ENCODE measurements at places on chromosomes 16 and 17.
A peak's percentile ranks its signal among the peaks of the same experiment; 100 is the strongest.

DNA sequence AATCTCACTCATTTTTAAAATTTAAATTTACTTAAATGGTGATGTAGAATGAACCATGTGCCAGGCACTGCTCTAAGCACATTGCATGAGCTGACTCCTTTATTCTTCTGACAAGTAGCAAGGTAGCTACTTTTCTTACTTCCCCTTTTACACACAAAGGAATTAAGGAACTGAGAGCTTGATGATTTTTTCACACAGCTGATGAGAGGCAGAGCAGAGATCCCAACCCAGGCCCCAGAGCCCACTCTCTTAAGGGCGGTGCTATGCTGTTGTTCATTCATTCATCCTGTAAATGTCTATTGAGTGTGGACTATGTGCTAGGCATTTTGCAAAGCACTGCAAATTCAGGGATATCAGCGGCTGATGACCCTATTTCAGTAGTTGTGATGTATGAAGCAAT lies 17.9 kb downstream of the SEC14L5 start:
- DNase-seq: no peak

- peak; percentile 76 for DNase-seq
These were observed 76.2 kb upstream of the KSR1 start for GRCh38 chr17:27379888-27380533.

DNA sequence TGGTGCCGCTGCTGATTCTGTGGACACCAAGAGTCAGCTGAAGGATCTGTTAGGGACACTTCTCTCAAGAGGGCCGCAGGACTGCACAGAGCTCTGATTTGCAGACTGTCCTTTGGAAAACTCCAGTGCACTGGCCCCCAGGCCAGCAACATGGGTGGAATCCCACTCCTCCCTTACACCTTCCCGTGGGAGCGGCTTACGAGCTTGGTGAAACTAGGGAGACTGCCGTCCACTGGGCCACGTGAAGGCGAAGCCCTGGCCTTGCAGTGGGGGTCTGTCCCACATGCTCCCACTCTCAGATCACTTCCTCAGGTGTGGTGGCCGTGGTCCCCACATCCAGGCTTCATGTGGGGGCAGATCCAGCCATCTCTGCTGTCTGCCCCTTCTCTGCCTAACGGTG lies 36.4 kb downstream of the PSME3IP1 start:
- DNase-seq: no peak

- DNase-seq: no peak
These were observed 71.5 kb downstream of the SLC5A11 start for GRCh38 chr16:24917236-24917635.

DNA sequence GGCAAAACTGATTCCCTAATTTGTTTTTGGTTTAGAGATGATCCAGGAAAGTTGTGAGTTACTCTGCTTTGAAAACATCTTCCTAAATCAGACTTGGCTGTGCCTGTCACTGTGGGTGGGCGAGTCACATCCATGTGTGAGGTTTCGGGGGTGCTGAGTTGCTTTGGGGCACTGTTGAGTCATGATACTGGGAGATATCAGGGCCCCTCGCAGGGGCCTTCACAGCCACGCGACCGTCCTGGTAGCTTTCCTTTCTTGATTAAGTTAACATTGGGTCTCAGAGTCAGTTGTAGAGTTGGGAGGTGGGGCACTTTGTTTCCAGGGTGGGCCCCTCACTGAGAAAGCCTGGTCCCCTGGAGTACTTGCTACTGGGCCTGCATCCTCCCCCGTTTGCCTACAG lies 58.3 kb upstream of the LGALS9 start:
- DNase-seq: no peak
